Renal cortex interstitium (tissue), 15 donors: ENCODE measurements at places on chromosomes 1 and 21.

DNA sequence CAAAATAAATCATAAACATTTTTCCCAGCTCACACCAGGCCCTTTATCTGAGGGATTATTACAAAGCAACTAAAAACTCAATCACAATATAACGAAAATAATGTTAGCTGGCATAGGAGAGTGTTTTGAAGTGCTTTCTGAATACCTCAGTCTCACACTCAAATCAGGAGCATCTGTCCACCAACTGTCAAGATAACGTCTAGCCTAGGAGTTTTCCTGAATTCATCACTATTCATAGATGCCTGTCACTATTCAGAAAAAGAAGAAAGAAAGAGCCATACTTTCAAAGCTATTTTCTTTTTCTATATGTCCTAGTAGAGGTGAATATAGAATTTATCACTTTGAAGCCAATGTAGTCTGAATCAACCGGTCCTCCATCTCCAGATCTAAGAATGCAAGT lies 127.0 kb downstream of the AKT3 start:
- no peak for DNase-seq

GRCh38 chr1:154326546-154327465 lies 1.5 kb downstream of the ATP8B2 start:
- DNase-seq, result no peak

DNA sequence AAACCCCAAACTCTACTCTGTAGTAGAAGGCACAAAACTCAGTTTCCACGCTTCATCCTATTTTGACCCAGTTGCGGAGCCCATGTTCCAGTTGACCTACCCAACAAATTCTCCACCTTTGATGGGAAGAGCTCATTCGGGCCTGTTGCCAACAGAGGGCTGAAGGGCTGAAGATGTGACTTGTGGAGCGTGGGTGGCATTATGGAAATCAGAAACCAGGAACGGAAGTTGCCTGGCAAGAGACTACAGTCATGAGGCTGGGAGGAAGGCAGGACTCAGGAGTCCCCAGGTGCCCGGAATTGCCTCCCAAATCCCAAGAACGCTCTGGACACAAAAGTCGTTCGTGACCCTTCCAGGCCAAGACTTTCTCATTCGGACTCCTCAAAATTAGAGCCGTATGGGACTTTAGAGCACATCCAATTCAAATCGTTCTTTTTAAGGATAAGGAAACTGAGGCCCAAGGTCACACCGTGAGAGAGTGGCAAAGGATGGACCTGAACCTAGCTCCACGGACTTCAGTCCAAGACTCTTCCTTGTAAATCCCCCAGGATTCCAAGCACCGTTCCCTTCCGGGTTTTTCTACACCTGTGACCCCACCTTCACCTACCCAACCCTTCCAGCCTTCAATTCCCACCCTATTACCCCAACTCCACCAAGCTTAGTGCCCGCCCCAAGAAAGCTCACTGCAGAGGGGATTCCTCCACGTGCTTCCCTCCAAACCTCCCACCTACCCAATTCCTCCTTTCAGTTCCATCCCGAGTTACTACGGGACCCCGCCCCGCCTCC lies 739 bp downstream of the SMG5 start:
- no peak for DNase-seq

DNA sequence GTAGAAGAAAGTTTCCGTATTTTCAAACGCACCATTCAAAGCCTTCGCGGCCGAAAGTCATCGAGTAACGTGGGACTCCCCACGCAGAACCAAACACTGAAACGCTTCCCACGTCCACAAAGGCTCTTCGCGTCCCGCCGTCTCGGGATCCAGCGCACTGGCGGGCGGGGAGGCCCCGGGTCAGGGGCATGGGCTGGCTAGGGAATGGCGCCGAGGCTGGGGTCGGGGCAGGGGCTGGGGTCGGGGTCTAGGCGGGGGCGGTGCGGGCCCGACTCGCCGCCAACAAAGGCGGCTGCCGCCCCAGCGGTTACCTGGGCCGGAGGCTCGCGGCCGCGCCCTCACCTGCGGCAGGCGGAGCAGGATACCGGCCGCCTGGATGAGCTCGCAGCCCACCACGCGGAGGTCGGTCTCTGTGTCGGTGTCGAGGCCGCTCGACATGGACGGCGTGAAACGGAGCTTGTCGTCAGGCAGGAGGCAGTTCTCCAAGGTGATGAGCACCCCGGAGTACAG lies 403 bp downstream of the CCNL2 start:
- DNase-seq, result no peak

DNA sequence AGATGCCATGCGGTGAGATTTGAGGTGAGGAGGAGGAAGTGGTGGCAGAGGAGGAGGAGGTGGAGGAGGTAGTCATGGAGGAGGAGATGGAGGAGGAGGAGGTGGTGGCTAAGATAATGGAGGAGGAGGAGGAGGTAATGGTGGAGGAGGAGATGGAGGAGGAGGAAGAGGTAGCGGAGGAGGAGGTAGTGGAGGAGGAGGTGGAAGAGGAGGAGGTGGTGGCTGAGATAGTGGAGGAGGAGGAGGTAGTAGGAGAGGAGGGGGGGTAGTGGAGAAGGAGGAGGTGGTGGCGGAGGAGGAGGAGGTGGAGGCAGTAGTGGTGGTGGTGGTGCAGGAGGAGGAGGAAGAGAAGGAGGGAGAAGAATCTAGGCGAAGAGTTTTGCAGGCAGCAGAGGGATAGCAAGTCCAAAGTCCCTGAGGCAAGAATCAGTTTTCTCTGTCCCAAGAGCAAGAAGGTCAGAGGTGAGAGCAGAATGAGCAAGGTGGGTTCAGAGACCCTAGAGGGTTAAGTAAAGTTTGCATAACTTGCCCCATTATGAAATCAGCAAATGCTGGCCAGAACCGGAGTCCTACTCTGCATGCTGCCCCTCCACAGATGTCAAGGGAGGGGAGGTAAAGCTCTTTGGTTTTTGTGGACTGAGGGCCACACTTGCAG lies 38.9 kb upstream of the GNPAT start:
- DNase-seq, result no peak

DNA sequence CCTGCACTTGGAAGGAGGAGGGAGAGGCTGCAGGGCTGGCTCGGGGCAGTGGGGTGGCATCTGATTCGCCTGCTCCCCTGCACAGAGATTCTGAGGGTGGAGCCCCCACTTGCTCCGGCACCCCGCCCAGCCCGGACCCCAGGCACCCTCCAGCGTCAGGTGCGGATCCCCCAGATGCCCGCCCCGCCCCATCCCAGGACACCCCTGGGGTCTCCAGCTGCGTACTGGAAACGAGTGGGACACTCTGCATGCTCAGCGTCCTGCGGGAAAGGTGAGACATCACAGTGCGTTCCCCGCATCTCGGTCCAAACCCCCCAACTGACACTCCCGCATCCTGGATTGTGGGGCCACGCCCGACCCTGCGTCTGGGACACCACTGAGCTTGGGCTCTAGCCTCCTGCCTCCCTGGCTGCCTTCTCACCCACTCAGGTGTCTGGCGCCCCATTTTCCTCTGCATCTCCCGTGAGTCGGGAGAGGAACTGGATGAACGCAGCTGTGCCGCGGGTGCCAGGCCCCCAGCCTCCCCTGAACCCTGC lies 7.9 kb downstream of the ADAMTSL4 start:
- DNase-seq, result no peak

- DNase-seq, result no peak
Observed at GRCh38 chr1:44390277-44390676, 14.8 kb upstream of the RNF220 start.

GRCh38 chr1:22930240-22930912 lies 42.3 kb downstream of the LACTBL1 start:
- no peak for DNase-seq

DNA sequence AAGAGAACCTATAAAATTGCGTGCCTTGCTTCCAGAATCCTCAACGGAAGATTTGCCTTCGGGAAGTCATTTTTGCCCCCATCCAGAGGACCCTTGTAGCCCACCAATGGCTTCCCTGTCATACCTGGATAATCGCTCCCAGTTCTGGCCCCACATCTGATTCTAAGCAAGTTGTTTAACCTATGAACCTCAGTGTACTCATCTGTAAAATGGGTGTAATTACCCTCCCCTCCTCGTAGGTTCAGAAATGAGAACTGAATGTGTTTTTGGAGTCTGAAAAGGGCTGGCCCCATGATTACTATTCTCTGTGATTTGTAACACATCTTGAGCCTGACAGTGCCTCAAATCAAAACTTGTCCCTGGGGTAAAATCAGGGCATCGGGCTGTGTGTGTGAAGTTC lies 81.6 kb upstream of the TMEM51 start:
- DNase-seq, result no peak
